ENCODE measurements at places on chromosomes 1 and 21.

DNA sequence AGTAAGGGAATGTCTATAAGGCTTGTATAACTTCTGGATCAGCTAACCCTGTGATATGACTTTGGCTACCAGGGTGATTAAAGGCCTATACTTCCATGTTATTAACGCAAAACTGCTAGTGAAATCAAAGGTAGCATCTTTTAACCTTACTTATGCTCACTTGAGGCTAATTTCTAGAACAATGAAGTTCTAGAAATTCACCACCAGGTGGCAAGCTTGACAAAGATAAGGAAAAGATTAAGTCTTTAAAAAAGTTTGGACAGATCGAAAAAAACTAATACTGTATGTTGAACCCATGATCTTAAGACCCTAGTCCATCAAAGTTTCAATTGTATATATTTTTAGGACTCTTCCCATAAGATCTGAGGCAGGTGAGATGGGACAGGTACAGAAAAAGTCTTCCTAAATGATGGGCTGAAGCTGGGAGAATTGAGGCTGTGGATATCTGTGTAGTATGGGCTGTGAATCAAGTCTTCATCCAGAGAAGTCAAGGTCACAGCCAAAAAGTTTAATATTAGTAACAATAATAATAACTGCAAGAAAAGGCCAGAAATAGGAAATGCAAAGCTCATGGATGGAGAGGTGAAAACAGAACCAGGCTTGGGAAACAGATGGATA is 18.8 kb downstream of the KYAT3 start:
- DNase-seq = no peak

DNA sequence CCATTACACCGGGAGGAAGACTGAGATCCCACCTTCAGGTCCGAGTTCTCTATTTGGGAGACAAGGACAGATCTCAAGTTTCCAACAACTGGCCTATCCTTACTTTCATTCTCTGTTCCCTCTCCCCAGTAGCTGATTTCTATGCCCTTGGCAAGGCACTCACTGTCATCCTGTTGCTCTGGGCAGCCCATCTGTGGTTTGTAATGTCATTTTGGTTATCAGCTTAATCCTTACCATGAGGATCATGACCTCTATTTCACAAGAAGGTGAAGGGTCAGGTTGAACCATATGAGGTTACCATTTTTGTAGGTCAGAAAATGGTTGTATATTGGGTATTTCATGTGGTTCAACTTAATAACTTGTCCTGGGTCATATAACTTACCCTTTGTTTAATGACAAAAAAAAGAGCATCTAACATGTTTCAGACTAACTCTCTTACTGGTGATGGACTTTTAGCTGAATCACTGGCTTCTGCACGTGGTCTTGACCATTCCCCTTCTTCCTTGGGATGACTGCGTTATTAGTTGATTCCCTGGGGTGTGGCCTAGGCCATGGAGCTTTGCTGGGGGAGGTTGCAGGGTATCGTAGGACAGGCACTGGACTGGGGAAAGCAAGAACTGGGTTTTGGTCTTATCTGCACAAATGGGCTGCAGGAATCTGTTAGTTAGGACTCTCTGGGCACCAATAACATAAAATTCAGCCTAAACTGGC is 120.2 kb downstream of the ACTL8 start:
- no peak for DNase-seq

- DNase-seq = no peak
These were observed 5.0 kb downstream of the TRIT1 start for GRCh38 chr1:39877980-39878956.

DNA sequence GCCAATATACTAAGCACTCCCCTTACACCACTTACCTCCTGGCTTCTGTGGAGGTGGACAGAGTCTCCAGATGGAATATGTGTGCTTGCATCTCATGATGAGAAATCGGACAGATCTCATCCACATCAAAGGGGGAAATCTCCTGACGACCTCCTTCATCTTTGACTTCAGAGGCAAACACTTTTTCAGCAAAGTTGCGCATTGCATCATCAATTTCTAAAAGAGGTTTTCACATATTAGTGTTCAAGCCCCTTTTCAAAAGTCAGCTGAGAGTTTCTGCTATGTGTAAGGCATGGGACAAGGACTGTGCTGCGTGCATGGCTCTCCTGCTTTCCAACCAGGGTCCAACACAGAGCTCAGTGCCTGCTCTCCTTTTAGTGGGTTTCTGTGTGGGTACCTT is 6.8 kb downstream of the AMPD1 start:
- DNase-seq = no peak

GRCh38 chr1:28302247-28302646 is 26.6 kb upstream of the MED18 start:
- no peak for DNase-seq

GRCh38 chr21:37378700-37379139 is 12.1 kb downstream of the DYRK1A start:
- DNase-seq = no peak

DNA sequence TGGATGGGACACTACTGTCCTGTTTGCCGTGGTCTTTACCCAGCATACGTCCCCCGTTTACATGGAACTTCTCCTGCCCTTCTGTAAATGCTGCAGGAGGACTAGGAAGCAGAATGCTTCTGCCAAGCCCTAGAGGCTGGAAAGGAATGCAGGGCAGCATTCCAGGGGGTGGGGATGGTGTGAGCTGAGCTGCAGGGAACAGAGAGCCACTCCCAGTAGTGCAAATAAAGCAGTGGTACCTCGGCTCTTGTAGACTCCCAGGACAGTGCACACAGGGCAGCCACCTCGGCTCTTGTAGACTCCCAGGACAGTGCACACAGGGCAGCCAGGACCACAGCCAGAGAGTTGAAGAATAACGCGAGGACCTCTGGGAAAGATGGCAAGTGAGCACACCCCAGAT is 35.4 kb downstream of the PTPRU start:
- DNase-seq = peak; percentile 47

DNA sequence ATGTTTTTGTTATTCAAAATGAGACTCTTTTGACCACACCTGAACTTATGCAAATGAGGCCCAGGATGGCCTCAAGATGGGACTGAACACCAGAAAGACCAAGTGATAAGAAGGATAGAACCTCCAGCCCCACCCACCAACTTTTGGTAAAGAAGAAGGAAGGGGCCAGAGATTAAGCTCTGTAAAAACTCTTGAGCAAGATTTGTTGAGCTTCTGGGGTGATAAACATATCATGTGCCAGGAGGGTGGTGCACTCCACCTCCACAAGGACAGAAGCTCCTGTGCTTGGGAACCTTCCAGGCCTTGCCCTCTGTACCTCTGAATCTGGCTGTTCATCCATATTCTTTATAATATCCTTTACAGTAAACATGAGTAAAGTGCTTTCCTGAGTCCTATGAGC is 5.3 kb downstream of the RSPH1 start:
- DNase-seq = no peak

DNA sequence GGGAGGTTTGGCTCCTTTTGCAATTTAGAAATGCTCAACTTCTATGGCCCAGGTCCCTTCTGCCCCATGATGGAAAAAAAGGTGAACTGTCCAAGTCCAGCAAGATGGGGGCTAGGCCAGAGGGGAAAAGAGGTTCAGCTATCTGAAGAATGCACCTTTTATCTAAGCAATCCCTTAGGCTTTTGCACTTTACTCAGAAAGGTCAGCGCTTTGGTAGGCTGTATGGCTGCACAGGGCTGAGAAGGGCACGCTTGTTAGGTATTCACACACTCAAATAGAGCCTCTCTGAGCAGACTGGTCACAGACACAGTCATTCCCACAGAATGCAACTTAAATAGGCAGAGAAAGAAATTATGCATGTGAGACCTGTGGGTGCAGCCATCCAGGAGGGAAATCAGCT is 31.0 kb downstream of the KANK4 start:
- DNase-seq = no peak

GRCh38 chr1:109762039-109762585 is 1.6 kb downstream of the EPS8L3 start:
- no peak for DNase-seq

- DNase-seq = no peak
These were observed 70.6 kb upstream of the AK4 start for GRCh38 chr1:65077369-65077768.

DNA sequence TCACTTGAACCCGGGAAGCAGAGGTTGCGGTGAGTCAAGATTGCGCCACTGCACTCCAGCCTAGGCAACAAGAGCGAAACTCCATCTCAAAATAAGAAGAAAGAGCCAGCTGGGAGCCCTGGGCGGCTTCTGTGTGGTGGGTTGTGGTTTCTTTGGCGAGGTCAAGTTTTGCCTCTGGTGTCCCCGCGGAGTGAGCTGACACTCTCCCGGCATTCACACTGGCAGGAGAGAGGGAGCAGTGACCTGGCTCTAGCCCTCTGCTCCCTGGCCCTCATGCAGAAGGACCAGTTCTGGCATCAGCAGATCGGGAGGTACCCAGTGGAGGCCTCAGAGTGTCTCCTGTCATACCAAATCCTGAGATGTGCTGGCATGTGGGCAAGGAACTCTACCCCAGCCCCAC is 81.0 kb upstream of the VAMP3 start:
- DNase-seq = no peak

- DNase-seq = no peak
These were observed 261.4 kb upstream of the USP24 start for GRCh38 chr1:55476445-55477015.

DNA sequence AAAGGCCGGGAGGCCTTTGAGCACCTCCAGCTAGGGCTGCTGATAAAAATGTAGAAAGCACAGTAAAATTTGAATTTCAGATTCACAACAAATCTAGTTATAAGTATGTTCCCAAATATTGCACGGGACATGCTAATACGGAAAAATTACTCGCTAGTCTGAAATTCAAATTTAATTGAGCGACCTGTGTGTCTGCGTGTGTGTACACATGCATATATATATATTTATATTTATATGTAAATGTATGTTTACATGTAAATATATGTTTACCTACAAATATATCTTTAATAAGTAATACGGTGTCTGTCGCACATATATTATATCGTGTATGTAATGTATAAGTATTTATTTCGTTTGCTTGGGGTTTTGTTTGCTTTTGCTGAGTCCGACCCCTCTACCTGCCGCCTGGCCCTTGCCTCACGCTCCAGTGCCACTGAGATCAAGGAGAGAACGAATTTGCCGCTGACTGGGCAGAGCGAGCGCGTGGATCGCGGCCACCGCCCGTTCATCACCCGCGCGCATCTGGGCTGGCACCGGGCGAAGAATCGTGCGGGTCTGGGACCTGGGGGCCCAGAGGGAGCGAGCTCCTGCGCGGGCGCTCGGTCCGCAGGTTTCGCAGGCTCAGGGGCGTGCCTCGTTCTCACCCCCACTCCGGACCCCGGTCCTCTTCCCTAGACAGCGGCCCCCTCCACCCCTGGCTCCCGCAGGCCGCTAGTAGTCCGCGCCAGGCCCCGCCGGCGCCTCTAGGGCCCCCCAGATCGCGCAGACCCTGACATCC is 534 bp upstream of the WRAP73 start:
- no peak for DNase-seq

- DNase-seq = no peak
These were observed 44.6 kb downstream of the MIGA1 start for GRCh38 chr1:77824079-77824478.

DNA sequence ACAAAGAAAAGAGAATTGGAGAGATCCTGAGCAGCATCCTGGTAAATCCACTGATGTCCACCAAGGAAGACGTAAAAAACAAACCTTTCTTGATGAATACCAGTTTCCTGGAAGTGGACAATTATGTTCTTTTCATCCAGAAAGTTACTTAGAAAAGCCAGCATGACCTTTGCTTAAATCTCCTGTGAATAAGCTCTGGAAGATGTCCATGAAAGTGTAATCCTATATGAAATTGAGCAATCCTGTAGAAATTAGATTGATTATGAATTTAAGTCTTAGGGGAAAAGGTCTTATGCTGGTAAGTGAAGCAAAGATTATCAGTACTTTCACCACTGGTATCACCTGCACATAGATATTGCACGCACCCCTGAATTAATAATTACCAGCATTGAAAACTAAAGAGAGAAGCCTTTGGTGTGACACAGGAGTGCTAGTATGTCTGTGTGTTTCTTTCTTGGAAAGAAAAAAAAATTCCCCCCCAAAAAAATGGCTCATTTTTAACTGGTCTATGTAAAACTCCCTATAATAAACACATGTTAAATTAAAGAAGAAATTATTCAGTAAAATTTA is 164.5 kb upstream of the LHX8 start:
- no peak for DNase-seq

GRCh38 chr1:198880818-198881597 is 242.2 kb downstream of the PTPRC start:
- no peak for DNase-seq

- peak; percentile 51 for DNase-seq
These were observed 32.3 kb downstream of the AGT start for GRCh38 chr1:230681599-230681998.

GRCh38 chr1:180672505-180672904 is 40.7 kb downstream of the XPR1 start:
- no peak for DNase-seq

DNA sequence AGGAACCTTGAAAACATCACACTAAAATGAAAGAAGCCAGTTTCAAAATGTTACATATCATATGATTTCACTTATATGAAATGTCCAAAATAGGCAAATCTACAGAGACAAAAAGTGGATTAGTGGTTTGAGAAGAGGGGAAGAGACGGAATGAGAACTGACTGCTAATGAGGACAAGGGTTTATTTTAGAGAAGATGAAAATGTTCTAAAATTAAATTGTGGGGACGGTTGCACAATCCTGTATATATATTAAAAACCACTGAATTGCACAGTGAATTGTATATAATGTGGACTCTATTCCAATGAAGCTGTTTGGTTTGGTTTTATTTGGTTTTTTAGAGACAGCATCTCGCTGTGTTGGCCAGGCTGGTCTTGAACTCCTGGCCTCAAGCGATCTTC is 35.6 kb downstream of the PRPF38A start:
- DNase-seq = no peak

- DNase-seq = no peak
These were observed 1.2 kb downstream of the HJV start for GRCh38 chr1:146020058-146021049.

DNA sequence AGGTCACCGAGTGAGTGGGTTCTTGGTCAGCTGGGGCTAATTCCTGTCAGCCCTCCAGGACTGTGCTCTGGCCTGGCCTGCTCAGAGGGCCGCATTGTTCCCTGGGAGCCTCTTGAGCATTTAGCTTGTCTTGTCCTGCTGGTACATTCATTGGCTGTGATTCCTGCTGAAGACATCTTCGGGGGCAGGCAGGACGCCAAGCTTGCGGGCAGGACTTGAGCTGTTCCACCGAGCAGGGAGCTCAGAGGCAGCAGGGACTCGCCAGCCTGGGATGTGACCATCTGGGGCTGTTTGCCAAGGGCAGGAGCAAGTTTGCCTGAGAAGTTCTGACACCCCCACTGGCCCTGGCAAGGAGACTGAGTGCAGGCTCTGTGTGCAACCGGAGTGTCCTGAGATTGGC is 7.0 kb upstream of the SLC26A9 start:
- DNase-seq = no peak

DNA sequence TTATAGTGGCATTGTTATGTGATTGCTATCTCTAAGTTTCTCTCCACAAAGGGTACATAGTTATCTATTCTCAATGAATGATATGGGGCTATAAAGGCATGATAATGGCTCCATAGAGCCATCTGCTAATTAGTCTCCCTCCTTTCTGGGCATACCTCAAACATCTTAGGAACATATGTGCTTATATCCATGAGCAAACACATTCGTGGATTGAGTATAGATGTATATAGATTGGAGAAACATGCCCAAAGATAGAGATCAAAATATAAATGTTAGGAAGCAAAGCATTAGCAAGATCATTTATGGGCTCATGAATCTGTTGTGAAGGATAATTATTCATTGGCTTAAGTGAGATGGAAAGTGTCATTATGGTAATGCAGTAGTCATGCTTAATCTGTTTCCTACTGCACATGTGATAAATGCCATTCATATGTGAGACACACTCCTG is 155.8 kb upstream of the UBE2U start:
- DNase-seq = no peak
